Non-pigmented ciliary epithelial cell (primary cell): ENCODE measurements at places on chromosomes 6 and 20.

- no peak for DNase-seq
Measured at GRCh38 chr6:48835421-48835958, 627.6 kb downstream of the MMUT start.

DNA sequence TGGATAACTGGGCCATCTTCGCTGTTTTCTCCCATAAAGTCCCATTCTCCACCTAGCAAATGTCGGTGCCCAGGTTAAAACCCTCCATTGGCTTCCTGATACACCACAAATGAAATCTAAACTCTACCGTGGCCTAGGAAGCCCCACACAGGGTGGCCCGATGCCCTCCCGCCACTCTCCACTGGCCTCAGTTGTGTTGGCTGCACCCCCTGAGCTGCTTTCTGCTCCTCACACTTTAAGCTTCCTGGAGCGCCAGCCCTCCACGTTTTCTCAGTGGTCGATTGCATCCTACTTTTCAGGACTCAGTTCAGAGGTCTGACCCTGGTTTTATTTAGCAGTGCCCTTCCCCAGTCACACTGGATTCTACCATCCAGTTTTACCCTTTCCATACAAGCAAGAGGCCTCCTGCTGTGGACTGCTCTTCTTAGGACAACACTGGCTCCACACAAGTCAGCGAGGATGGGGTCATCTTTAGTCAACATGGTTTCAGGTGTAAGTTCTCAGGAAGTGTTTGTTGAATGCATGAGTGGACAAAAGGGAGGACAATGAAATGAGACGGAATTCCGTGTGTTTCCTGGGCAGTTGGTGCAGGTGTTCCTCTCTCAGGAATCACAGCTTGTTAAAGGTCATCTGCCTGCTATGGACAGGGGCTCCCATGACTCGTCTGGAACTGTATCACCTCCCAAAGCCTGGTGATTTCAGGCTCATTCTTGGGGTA is 124.1 kb downstream of the SULF2 start:
- no peak for DNase-seq

DNA sequence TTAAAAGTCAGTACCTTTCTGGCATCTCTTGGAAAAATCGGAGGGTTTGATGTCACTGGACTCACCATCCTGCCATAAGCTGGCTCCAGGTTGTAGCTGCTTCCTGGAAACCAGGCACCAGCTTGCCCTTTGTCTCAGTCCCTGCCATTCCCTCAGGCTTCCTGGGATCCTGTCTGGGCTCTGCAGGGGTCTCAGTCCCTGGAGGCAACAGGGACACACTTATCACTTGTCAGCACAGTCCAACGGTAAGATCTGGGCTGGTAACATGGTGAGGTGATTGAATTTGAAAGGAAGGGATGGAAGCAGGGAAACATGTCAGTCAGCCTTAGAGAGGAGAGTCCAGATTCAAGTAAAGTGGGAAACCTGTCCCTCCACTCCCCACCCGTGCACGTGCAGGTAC is 147.6 kb upstream of the ECI2 start:
- no peak for DNase-seq

- DNase-seq = no peak
Measured at GRCh38 chr6:100574836-100575235, 110.1 kb upstream of the SIM1 start.

- DNase-seq = no peak
Measured at GRCh38 chr6:100171533-100172321, 177.7 kb upstream of the MCHR2 start.

DNA sequence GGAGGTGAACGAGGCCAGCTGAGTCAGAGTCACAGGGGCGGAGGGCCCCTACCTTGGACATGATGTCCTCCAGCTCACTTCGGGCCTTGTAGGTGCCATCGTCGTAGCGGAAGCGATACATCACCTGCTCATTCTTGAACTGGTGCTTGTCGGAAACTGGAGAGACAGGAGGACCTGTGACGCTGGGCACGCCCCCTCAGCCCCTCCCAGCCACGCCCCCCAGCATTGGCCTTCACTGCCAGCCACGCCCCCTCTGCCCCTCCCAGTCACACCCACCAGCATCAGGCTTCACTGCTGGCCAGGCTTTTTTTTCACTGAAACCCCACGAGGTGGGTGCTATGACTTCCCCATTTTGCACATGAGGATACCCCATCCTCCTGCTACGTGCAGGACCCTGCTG is 148.2 kb downstream of the PREX1 start:
- no peak for DNase-seq

DNA sequence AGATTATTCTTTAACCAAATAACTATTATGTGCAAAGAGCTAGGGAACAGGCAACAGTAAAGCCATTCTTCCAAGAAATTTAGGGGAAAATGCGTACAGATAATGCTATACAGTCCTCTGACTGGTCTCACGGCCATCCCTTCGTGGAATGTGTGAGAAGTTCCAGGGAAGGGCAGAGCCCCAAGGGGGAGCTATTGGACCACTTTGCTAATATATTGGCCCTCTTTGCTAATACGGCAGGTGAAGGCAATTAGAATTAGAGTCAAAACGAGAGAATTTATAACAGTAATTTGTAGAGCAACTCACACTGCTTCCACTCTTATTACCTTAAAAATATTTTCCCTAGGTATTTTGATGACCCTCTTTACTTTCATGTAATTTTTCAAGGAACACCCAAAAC is 140.4 kb downstream of the IMPG1 start:
- DNase-seq = no peak
